ENCODE measurements at places on chromosomes 7 and 10.

GRCh38 chr7:42120191-42120590, 116.8 kb downstream of the GLI3 start:
- DNase-seq = no peak

DNA sequence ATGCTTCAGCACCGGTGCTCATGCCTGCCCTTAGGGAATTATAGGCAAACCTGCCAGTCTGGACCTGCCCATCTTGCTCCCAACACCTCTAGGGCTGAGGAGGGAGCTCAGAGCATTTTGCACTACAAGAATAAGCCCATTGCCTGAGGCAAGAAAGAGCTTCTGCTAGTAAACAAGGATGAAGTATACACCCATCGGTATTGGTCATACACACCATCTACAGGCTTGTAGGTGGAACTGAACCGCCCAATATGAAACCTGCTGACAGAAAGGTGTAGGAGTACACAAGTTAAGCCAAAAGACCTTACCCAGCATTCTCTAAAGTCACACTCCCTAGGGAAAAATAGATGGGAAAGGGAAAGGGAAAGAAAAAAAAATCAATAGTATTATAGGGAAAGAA, 957.0 kb upstream of the LRRTM3 start:
- DNase-seq = no peak

DNA sequence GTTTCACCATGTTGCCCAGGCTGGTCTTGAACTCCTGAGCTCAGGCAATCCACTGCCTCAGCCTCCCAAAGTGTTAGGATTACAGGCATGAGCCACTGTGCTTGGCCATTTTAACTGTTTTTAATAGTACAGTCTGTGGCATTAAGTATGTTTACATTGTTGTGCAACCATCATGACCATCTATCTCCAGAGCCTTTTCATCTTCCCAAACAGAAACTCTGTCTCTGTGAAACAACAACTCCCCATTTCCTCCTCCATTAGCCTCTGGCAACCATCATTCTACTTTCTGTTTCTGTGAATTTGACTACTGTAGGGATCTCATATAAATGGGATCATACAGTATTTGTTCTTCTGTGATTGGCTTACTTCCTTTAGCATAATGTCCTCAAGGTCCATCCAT, 48.3 kb upstream of the SEPHS1 start:
- DNase-seq = no peak

DNA sequence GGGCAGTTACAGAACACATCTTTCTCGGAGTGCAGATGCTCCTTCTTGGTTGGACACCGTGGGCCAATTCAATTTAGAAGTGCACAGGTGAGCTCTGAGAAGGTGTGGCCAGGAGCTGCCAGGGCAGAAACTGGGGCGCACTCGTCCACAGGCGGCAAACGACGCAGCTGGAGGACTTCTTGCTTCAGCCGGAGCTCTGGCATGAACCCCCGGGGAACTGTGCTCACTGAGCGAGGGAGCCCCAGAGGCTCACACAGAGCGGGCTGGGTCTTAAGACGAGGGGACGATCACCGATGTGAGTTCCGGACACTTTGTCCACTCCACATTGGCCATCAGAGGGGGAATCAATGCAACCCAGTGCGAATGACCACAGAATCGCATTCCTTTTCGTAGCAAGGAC, 140.4 kb downstream of the ZMYND11 start:
- DNase-seq = no peak

DNA sequence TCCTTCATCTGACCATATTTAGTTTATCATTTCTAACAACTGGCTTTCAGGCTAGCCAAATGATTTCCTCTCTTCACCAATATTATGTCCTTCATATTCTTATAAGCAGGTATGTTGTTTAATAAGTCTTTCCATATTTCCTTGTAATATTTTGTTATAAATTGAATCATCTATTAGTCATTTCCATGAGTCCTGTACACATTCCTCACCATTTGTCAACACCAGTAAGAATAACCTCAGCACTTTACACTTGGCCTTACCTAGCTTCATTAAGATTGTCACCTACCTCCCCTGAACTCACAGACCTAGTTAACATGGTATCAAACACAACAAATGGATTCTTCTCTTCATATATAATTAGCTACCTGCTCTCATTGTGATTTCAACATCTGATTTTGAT, 282.3 kb downstream of the SEMA3D start:
- DNase-seq = no peak

GRCh38 chr7:27873981-27874957, 134.3 kb downstream of the TAX1BP1 start:
- peak; percentile 75 for DNase-seq

DNA sequence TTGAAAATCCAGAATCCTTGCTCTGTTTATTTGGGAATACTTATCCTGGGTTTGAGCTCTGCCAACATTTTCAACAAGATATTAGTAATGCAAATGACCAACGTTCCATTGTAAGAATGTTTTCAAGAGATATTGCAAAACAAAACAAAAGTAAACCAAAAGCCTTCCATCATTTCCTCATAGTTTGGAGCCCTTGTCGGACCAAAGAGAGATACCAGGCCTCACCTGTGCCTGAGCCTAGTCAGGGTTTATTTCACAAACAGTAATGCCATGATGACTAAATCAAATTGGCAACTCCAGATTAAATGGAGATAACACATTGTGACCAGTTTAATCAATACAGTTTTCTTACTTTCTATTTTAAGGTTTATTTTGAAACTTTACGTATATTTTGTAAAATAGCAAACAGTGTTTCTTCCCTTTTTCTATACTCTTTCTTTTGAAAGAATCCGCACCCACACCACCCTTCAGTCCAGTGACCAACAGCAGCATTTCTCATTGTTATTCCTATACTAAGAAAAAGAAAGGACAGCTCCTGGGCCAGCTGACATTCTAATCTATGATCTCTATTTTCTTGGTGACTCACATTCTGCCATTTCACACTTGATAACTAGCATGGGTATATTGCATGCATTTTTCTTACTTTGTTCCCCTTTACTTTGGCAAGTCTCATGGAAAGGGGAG, 168.5 kb upstream of the MEOX2 start:
- no peak for DNase-seq

DNA sequence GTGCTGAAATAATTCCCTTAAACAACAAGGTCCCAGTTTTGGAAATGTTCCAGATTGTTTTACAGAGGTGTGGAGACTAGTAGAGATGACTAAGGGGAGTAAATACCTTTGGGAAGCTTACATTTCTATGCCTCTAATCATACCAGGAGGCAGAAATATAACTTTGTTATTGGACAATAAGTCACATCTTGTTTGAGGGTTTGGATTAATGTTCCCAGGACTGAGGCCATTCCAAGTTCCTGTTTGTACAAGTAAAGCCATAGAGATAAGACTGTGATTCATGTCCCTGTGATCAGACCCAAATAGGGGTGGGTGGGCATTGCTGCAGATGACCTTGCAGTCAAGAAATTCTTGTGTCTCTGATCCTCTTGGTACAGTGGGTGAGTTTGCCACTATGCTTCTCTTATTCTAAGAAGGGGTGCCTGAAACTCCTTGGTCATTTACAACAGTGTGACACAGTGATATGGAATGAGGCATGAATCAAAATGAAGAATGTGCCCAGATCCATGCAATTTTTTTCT, 508.3 kb downstream of the SORCS3 start:
- no peak for DNase-seq

DNA sequence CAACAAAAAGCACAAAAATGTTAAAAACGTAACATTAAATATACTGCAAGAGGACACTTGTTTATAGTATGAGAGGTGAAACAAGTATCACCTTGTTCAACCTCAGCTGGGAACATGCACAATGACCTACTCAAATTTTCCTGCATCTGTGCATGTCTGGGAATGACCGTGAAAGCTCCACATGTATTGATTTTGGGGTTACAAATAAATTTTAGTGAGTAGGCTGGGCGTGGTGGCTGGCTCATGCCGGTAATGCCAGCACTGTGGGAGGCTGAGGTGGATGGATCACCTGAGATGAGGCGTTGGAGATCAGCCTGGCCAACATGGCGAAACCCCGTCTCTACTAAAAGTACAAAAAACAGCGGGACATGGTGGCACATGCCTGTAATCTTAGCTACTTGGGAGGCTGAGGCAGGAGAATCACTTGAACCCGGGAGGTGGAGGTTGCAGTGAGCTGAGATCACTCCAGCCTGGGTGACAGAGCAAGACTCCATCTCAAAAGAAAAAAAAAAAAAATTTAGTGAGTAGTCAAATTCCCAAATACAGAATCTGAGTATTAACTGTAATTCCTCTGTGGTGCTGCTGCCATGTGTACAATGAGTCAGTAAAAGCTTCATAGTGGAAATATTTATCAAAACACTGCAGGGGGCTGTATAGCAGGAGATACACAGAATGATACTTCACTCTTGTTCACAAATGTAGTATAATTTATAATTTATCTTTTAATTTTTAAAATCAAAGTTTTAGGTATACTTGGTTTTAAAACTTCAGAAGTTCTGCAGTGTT, 41.1 kb downstream of the SUGCT start:
- peak; percentile 31 for DNase-seq

DNA sequence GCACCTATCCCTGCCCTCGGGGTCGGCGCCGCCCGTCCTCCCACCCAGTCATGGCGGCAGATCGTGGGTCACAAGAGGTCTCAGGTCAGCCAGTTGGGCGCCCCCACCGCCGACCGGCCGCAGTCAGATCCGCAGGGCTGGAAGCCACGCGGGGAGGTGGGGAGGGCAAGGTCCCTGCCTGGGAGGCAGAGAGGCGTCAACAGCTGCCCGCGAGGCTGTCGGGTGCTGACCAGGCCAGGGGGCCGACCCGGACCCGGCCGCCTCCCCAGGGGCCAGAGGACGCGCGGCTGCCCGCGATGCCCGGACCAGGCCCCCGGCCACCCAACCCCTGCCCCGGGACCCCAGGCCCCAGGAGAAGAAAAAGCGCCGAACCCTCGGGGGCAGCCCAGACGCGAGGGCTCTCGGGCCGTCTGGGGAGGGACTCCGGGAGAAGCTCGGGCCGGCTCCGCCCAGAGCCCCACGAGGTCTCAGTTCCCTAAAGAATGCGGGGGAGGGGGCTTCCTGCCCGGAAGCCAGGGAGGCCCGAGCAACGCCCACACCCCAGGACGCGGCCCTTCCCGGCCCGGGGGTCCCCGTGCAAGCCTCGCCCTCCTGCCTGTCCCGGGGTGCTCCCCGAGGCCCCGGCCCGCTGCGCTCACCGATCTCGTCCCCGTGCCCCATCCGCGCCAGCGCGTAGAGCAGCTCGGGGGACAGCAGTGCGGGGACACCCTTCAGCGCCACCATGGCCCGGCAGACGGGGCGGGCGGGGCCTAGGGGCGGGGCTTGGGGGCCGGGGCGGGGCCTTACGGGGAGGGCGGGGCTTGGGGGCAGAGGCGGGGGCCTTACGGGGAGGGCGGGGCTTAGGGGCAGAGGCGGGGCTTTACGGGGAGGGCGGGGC, at the start of gene FUOM:
FUOM (minus strand) TSS at position 735 of the 877 bp plus-strand sequence; CDS start at position 723, 12 bp downstream.
- peak; percentile 44 for DNase-seq
